AG04450 (cell line): ENCODE measurements at places on chromosomes 12 and 14.

DNA sequence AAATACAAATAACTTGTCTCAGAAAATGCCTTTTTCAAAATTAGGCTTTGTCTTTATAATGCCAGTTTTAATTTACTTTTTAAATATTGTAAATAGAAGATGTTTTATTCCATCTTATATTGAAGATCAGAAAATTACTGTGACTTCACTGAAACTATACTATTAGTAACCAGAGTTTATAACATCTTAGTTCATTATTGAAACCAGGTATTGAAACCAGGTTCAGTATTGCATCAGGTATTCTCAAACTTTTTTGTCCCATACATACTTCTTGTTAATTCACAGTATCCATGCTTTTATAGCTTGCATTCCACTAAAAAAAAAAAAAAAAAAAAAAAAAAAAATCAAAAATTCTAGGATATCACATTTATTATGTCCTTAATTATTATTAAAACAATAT is 227.5 kb downstream of the GXYLT1 start:
- DNase-seq = no peak

DNA sequence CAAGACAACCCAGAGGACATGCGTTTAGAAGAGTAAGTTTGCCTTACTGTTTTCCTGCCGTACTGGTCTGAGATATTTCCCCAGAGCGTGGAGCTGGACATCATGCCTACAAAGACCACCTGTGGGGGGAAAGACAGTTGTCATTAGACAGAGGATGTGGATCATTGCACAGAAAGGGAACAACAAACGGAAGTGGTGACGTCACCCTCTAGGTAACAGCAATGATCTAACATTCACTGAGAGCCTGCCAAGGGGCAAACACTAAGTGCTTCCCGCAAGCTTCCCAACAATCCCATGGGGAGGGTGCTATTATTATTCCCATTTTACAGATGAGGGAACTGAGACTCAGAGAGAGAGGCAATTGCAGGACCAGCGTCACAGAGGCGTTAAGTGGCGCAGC is 48.5 kb downstream of the SVOP start:
- no peak for DNase-seq

DNA sequence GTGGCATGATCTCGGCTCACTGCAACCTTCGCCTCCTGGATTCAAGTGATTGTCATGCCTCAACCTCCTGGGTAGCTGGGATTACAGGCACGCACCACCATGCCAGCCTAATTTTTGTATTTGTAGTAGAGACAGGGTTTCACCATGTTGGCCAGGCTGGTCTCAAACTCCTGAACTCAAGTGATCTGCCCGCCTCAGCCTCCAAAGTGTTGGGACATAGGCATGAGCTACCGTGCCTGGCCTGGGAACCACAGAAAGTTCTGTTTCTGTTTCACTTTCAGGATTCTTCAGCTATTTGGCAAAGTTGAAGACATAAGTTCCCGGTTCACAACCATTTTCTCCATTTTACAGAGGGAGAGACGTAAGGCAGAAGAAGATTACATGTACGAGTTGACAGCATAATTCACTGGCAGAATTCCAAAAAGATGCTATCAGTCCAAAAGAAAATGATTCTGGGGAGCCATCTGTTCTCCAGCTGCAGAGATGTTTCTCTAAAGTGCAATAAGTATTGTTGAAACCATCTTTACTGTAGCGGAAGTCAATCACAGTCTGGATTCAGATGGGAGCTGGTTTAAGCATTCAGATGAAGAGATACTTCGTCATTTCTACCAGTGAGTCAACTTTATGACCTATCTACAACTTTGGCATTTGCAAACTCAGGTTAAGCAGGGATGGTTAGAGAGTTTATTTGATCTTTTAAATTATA is 8.1 kb upstream of the RNF34 start:
- DNase-seq = peak; percentile 49

- no peak for DNase-seq
Observed at GRCh38 chr12:78880078-78880477, 15.5 kb downstream of the SYT1 start.
